Osteocyte (in vitro differentiated cells): ENCODE measurements at places on chromosomes 2 and 18. TPM values are rescaled to one million over a fixed set of nuclear protein-coding genes. Genes with fewer than 3 reads are reported as not detected.

Gene SLC14A1
- 0.24 TPM in 1 of 2 replicates, not detected in the other for total RNA-seq

Gene NYAP2
- total RNA-seq: not detected in 2 replicates

Gene TDRD15
- not detected in 2 replicates for total RNA-seq

Gene KCNE4
- 3.5 and 3.7 TPM in 2 replicates for total RNA-seq

- DNase-seq: no peak
These were observed 25.1 kb downstream of the STK25 start for GRCh38 chr2:241483305-241483704.

GRCh38 chr2:111221701-111222100 lies 101.0 kb downstream of the BCL2L11 start:
- no peak for DNase-seq

GRCh38 chr2:61715506-61715905 lies 138.4 kb downstream of the FAM161A start:
- no peak for DNase-seq

DNA sequence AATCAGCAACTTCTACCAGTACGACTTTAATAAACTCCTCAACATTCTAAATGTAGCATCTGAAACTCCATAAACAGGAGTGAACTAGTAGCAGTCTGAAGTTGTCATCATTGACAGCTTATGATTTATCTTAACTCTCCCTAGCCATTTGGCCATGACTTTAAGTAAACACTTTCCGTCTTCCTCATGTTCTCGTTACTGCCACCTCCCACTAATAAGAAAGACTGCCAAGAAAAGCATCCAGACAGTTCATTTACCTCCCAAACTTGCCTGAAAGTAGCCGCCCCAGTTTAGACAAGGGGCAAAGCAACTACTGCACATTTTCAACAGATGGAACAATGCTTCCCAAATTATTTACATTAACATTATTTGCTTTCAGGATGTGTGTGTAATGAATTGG lies 287.5 kb downstream of the OSR1 start:
- DNase-seq: no peak
